ENCODE measurements at places on chromosomes 5 and 9. TPM values are rescaled to one million over a fixed set of nuclear protein-coding genes. Genes with fewer than 3 reads are reported as not detected.

DNA sequence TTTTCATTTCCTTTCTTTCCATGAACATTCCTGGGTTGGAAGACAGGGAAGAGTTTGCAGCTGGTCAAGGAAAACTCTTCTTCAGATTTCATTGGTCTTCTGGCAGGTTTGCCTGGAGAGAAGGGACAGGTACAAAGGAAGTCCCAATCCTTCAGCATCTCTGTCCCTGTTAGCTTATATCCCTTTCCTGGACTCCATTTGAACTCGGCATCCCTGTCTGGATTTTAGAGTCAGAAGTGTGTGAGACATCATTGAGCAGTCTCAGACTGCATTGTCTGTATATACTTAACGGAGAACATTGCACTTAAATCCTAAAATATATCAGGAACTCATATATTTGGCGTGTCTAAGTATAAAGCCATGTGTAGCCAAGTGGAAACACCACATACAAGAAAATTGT, 54.9 kb downstream of the ADGRV1 start:
- no peak for DNase-seq
- no peaks in the 10 kb centered on the region for H3K4me1 ChIP-seq
- H3K27me3 ChIP-seq: no peaks in the 10 kb centered on the region

- H3K4me3 ChIP-seq: no peak overlapping the region
- no peaks in the 10 kb centered on the region for H3K27me3 ChIP-seq
- no peak overlapping the region for H3K27ac ChIP-seq
- H3K36me3 ChIP-seq: no peaks in the 10 kb centered on the region
These were observed 169.4 kb downstream of the PAPPA start for GRCh38 chr9:116323012-116323411.

DNA sequence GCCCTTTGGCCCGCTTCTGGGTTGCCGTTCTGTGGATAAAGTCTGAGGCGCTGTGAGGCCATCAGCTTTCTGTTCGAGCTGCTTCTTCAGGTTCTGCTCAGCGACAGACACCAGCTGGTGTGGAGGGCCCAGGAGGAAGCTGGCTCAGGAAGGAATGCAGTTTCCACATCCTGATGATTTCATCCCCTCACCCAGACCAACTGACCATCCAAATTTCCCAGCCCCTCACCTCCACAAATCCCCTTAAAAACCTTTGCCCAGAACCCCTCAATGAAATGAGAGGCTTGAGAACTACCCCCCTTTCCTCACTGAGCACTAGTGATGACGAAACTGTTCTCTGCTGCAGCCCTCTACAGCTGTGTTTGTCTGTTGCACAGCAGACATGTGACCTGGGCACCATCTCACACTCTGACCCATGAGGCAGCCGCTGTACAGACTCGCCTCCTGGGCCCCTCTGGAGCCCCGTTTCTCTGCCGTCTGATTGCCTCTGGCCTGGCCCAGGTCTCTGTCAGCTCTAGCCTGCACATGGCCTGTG, 45.4 kb downstream of the SPATA31C2 start:
- H3K27me3 ChIP-seq: no peaks in the 10 kb centered on the region
- H3K36me3 ChIP-seq: no peaks in the 10 kb centered on the region
- H3K27ac ChIP-seq: peak overlapping the region; percentile 10
- DNase-seq: peak; percentile 12
- no peak overlapping the region for H3K4me3 ChIP-seq

LCN2 gene
- total RNA-seq: 0.41 TPM

PCDH12 gene
- 9.0 TPM for total RNA-seq

IL13 gene
- total RNA-seq: 0.51 TPM
